ENCODE measurements at places on chromosomes 7 and 10.

GRCh38 chr10:4190876-4191275, 405.9 kb upstream of the KLF6 start:
- DNase-seq, result no peak

GRCh38 chr7:16062269-16062668, 359.1 kb downstream of the CRPPA start:
- no peak for DNase-seq

DNA sequence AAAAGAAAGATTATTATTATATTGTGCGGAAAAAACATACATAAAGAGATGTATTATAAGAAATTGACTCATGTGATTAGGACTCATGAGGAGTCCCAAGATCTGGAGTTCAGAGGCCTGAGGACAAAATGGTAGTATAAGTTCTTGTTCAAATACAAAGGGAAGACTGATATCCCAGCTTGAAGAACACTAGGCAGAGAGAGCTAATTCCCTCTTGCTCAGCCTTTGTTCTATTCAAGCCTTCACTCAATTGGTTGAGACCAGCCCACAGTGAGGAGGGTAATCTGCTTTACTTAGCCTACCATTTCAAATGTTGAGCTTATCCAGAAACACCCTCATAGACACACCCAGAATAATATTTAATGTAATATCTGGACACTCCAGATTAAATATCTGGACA, 1683.8 kb downstream of the REEP3 start:
- no peak for DNase-seq

DNA sequence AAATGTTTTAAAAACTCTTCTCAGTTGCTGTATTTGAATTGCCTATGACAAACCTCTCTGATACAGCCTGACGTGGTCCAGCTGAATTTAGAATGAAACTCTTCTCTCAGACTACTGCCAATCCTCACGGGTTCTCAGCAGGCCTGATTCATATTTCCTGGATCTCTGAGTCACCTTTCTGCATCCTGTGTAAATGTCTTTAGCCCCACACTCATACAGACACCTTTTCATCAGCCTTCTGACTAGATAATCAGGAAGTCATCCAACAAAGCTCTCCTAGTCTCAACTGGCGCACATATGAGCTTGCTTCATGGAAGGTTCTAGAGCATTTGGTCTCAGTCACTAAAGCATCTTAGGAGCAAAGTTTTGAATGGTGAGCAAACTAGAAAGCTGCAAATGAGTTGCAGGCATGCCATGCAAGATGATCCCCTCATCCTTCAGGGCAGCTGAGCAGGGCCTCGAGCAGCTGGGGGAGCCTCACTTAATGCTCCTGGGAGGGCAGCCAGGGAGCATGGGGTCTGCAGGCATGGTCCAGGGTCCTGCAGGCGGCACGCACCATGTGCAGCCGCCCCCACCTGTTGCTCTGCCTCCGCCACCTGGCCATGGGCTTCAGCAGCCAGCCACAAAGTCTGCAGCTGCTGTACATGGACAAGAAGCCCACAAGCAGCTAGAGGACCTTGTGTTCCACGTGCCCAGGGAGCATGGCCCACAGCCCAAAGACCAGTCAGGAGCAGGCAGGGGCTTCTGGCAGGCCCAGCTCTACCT, 182.8 kb downstream of the ARHGAP12 start:
- no peak for DNase-seq
